Vein endothelial cell (primary cell): ENCODE measurements at places on chromosomes 2 and 18. TPM values are rescaled to one million over a fixed set of nuclear protein-coding genes. Genes with fewer than 3 reads are reported as not detected.

Gene POU3F3
- under 0.01 TPM in 1 of 2 replicates, not detected in the other for total RNA-seq

Gene CNGA3
- not detected in 2 replicates for total RNA-seq

Gene PEX13
- total RNA-seq: 38.2 and 38.7 TPM in 2 replicates

Gene CD28
- total RNA-seq: under 0.01 TPM in 2 replicates

Gene OTOS
- total RNA-seq: not detected in 2 replicates
